ENCODE measurements at places on chromosomes 11 and 22.

DNA sequence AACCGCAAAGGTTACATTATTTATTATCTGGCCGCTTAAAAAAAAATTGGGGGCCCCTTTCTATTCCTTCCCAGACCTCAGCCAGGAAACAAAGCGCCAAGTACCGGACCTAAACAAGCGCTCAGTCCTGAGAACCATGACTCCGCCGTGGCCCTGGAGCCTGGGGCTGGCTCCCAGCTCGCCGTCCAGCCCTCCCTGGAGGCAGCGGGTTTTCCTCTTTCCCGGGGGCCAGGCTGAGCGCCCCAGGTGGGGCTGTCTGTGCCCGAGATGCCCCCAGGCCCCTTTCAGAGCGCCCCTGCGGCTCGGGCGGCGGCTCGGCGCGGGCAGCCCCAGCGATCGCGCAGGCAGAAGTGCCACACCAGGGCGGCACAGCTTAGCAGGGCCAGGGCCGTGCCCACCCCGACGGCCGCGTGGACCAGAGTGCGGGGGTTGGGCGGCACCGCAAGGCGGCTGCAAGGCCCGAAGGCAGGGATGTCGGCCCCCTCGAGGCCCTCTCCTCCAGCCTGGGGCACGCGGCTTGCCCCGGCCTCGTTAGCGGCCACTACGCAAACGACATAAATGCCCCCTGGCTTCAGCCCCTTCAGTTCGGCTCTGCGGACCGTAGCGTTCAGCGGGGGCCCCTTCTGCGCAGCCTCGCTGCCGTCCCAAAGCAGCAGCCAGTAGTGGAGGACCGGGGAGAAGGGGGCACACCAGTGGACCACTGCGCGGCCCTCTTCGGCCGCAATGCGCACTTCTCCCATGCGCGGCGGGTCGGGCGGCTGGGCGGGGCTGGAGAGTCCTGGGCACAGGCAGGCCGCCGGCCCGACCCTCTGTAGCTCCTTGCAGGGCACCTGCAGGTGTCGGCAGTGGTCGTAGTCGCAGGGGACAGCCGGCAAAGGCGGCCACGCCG is 1.6 kb downstream of the LRRN4CL start:
- no peak for DNase-seq

- DNase-seq = no peak
Observed at GRCh38 chr22:44816141-44816540, 63.8 kb downstream of the ARHGAP8 start.

DNA sequence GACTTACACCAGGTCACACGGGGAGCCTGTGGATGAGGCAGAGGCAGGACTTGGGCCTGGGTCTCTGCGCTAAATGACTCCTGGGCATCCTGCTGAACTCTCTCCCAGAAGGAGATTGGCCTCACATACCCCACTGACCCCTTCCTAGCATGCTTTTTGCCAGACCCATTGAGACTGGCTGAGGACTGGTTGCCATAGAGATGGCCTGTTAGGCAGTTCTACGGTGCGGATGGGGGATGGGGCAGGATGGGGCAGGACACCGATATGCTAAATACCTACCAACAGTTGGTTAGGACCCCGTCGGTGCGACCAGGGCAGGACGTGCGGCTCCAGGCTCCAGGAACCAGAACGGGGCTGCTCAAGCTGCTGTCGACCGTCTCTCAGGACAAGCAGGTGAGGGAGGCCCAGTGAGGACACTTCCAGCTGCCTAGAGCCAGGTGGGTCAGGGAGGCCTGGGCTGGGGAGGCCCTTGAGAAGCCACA is at the start of gene TSGA10IP:
TSGA10IP (plus strand) TSS at position 51 of the 482 bp plus-strand sequence; CDS start at position 247, 196 bp downstream.
- no peak for DNase-seq

DNA sequence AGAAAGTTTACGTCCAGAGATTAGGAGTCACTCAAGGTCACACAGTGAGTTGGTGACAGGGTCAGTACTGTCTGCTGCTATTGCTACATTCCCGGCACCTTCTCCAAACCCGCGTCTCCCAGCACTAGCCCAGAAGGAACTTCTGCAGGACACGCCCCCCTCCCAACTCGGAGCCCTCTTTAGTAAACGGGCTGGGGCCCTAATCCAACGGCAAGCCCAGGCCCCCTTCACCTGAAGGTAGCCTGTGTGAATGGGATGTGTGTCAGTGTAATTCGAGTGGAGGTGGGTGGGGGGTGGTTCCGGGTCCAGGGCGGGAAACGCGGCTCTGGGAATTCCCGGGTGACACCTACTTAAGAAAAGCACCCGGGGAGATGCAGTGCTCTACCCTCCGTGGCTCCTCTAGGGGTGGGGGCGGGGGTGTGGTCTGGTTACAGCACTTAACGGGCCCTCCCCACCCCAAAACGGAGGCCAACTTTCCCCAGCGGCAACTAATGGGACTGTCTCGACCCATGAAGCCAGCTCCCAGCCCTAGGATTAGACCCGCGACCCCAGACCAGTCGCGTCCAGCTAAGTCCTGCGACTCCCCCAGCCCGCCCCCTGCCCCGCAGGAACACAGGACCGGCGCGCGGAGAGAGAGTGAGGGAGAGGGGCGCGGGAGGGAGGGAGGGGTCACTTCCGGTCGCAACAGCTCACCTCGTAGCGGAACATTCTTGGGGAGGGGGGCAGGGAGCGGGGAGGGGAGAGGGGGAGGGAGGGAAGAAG is 468 bp downstream of the PATL1 start:
- DNase-seq = peak; percentile 58

GRCh38 chr22:28443526-28443876 is 236.1 kb downstream of the TTC28 start:
- DNase-seq = peak; percentile 15

GRCh38 chr11:130118165-130118564 is 41.4 kb upstream of the ST14 start:
- no peak for DNase-seq

- DNase-seq = no peak
Observed at GRCh38 chr11:120185706-120186455, 25.0 kb upstream of the OAF start.

All from progenitor cell of endocrine pancreas (in vitro differentiated cells).